ENCODE measurements at places on chromosomes 7 and 10. TPM values are rescaled to one million over a fixed set of nuclear protein-coding genes. Genes with fewer than 3 reads are reported as not detected.

DNA sequence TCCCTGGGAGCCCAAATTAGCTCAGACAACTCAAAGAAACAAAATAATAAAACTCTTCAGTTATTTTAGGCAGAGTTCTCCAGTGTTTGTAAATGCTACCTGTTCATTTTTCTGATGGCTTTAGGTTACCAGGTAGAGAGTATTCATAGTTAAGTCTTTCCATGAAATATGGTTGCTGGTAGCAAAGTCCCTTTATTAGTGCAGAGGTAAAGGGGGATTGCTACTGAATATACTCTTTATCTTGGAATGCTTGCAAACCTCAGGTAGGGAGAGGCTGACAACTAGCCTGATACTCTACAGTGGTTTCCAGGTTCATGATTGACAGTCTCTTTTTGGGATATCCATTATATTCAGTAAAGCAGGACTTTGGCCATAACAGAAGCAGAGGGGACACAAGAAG is 6.5 kb downstream of the TAX1BP1 start:
- no peak for DNase-seq
- peaks cover 19% of the 10 kb centered on the region for H3K36me3 ChIP-seq
- H3K27me3 ChIP-seq, result no peaks in the 10 kb centered on the region
- H3K27ac ChIP-seq, result no peak overlapping the region

DNA sequence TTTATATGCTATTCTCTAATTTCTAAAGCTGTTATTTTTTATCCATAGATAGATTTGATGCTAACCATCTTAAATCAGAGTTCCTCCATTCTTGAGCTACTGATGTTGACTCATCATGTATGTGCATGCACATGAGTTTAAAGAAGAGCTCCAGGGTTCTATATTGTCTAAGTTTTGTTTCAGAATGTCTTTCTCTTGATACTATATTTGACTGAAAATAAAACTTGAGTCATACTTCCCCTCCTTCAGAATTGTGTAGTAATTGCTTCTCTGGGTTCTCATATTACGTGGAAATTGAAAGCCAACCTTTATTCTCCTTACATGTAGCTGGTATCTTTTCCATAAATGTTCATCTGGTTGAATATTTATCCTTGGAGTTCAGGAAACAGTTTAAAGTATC is 89.4 kb downstream of the LRRTM3 start:
- no peaks in the 10 kb centered on the region for H3K27me3 ChIP-seq
- no peaks in the 10 kb centered on the region for H3K4me1 ChIP-seq
- no peaks in the 10 kb centered on the region for H3K36me3 ChIP-seq
- no peak overlapping the region for H3K4me3 ChIP-seq
- no peak for DNase-seq
- no peak overlapping the region for H3K27ac ChIP-seq

PAPOLB gene
- total RNA-seq, result not detected

- H3K36me3 ChIP-seq, result no peaks in the 10 kb centered on the region
- DNase-seq, result no peak
- H3K4me1 ChIP-seq, result peaks cover 40% of the 10 kb centered on the region
- H3K27ac ChIP-seq, result peak overlapping the region; percentile 5
These were observed 191.2 kb downstream of the CXCL12 start for GRCh38 chr10:44193567-44194220.

- H3K36me3 ChIP-seq, result no peaks in the 10 kb centered on the region
- H3K27ac ChIP-seq, result no peak overlapping the region
- DNase-seq, result no peak
- no peak overlapping the region for H3K4me3 ChIP-seq
These were observed 291.9 kb downstream of the PARD3 start for GRCh38 chr10:34523017-34523767.

DNA sequence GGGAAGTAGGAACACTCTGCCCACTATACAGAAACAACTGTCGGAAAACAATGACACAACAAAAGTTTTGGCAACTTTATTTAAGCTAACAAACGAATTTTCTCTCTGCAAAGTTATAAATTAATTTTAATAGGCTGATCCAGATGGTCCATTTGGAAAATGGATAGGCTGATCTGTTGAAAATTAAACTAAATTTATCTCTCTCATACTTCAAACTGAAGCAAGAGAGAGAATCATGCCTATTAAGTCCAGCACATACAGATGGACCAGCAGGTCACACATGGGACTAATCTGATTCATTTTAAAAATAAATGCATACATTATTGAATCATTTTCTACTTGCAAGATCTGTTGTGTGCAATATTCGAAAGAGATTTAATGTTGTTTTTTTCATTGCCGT is 110.1 kb downstream of the BTRC start:
- no peaks in the 10 kb centered on the region for H3K4me1 ChIP-seq
- H3K27me3 ChIP-seq, result no peaks in the 10 kb centered on the region
- no peak for DNase-seq

DNA sequence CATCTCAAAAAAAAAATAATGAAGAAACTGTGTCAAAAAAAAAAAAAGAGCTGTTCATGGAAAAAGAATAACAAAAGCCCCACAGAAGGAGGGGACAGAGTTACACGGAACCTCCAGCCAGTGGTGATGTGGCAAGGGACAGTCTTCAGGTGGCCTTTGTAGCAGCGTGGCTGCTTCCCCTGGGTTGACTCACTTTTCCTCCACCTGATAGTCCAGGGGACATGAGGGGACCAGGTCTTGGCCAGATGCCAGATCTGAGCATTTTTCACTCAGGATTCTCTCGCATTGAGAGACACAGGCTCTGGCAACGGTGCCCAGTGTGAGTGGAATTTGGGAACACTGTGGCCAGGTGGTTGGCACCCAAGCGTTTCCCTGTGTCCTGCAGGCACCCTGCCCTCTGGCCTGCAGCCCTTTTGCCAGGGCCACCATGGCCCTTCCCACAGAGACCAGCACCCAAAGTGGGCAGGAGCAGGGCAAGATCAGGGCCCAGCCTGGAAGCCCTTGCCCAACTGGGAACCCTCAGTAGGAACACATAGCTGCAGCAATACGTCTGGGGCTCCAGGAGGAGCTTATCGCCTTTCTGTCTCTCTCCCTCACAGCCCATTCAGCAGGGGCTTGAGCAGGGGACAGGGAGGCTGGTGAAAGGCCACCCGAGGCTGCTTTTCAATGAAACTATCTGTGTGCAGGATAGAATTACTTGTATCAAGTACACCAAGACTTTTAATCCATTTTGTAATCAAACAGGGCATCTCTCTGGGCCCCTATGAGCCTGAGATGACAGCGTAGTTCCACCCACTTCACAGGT is 159.1 kb downstream of the UBE2H start:
- no peaks in the 10 kb centered on the region for H3K27me3 ChIP-seq
- no peaks in the 10 kb centered on the region for H3K4me1 ChIP-seq
- no peak overlapping the region for H3K4me3 ChIP-seq
- no peak for DNase-seq
- no peaks in the 10 kb centered on the region for H3K36me3 ChIP-seq
- H3K27ac ChIP-seq, result no peak overlapping the region

GRCh38 chr7:128103498-128104107 is 72.4 kb upstream of the LRRC4 start:
- H3K36me3 ChIP-seq, result no peaks in the 10 kb centered on the region
- H3K4me1 ChIP-seq, result peaks cover 14% of the 10 kb centered on the region
- peak overlapping the region; percentile 32 for H3K4me3 ChIP-seq

DNA sequence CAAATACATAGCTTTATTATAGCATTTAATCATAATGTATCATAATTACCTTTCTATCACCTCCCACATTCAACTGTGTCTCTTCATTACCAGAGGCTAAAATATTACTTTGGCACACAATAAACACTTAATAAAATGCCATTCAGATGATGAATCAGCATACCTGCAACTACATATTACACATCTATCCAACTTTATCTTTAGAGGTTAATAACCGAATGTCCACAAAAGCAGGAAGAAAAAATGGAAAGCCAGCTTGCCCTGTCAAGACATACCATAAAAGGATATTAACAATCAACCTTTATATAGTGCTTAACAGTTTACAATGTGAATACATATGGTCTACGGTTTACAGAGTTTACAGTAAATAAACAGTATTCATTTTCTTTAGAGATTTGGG is 12.7 kb downstream of the CACUL1 start:
- H3K27me3 ChIP-seq, result no peaks in the 10 kb centered on the region
- peaks cover 55% of the 10 kb centered on the region for H3K4me1 ChIP-seq
- no peaks in the 10 kb centered on the region for H3K36me3 ChIP-seq
- DNase-seq, result no peak
- H3K27ac ChIP-seq, result no peak overlapping the region
- no peak overlapping the region for H3K4me3 ChIP-seq

- no peaks in the 10 kb centered on the region for H3K36me3 ChIP-seq
- no peaks in the 10 kb centered on the region for H3K4me1 ChIP-seq
- no peaks in the 10 kb centered on the region for H3K27me3 ChIP-seq
- no peak for DNase-seq
These were observed 290.7 kb upstream of the KIAA1217 start for GRCh38 chr10:23918090-23918723.

DNA sequence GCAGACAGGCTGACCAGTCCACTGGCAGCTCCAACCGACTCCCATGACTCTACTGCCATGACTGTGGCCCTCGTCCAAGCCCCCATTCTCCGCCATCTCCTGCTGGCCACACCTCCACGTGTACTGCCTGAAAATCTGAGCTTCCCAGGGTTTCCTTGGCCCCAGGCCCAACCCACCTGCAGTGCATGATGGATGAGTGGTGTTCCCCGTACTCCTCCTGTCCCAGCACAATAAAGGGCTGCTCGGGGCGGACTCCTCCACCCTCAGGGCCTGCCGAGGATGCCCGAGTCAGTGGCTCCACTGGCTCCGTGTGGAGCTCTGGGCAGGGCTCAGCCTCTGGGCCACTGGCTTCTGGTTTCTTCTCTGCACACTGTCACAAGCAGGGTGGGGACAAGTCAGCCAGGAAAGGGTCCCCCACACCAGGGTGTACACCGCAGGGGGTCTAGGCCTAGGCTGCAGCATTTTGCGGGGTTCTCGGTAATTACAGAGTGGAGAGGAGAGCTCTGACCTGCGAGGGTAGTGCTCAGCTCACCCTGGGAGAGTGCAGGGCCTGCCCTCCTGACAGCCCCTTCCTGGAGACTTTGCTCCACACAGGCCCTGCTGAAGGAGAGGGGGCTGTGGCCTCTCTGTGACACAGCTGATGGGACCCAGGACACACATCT is 15.2 kb downstream of the WDR91 start:
- H3K36me3 ChIP-seq, result peaks cover 87% of the 10 kb centered on the region
- H3K27me3 ChIP-seq, result no peaks in the 10 kb centered on the region
- H3K27ac ChIP-seq, result no peak overlapping the region
- no peak overlapping the region for H3K4me3 ChIP-seq
- no peaks in the 10 kb centered on the region for H3K4me1 ChIP-seq
- DNase-seq, result no peak

YWHAG gene
- 73.2 TPM for total RNA-seq

GRCh38 chr7:79090543-79090942 is 362.9 kb downstream of the MAGI2 start:
- H3K4me1 ChIP-seq, result no peaks in the 10 kb centered on the region
- DNase-seq, result no peak
- H3K27me3 ChIP-seq, result no peaks in the 10 kb centered on the region
- no peaks in the 10 kb centered on the region for H3K36me3 ChIP-seq

EBLN1 gene
- not detected for total RNA-seq

GRCh38 chr10:105189463-105189800 is 548.3 kb downstream of the SORCS3 start:
- no peak overlapping the region for H3K4me3 ChIP-seq
- H3K4me1 ChIP-seq, result no peaks in the 10 kb centered on the region
- no peak overlapping the region for H3K27ac ChIP-seq

BEND7 gene
- total RNA-seq, result 16.2 TPM

GRCh38 chr7:109996927-109997326 is 1094.0 kb upstream of the LRRN3 start:
- DNase-seq, result no peak
- H3K36me3 ChIP-seq, result no peaks in the 10 kb centered on the region
- no peak overlapping the region for H3K4me3 ChIP-seq
- no peaks in the 10 kb centered on the region for H3K27me3 ChIP-seq
- H3K27ac ChIP-seq, result no peak overlapping the region

PIK3CG gene
- 4.4 TPM for total RNA-seq
